Right ventricle myocardium inferior (tissue), 1 donor: ENCODE measurements at places on chromosomes 6 and 20. TPM values are rescaled to one million over a fixed set of nuclear protein-coding genes. Genes with fewer than 3 reads are reported as not detected.

DNA sequence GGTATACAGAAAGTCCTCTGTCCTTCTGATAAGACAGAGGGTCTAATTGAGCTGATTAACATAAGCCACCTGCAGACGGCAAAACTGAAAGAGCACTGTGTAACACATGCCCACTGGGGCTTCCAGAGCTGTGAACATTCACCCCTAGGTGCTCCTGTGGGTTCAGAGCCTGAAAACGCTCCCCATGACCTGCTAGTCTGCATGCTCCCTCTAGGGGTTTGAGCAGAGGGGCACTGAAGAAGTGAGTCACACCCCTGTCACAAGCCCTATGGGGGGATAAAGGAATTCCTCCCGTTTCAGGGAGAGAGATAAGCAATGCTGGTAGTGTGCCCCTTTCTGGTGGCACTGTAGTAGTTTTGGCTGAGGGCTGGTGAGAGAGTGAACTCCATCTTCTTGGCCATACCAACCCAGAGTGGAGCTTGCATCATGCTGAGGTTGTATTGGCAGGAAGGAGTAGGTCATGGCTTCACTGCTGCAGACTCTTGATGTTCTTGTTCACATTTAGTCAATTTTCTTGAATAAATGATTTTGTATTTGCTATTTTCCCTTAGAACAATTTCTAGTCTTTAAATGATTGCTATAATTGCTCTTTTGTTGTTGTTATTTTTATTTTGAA, 637.5 kb upstream of the MAN1A1 start:
- DNase-seq, result no peak

GRCh38 chr6:139474145-139475108, 100.0 kb upstream of the CITED2 start:
- no peak for DNase-seq

DNA sequence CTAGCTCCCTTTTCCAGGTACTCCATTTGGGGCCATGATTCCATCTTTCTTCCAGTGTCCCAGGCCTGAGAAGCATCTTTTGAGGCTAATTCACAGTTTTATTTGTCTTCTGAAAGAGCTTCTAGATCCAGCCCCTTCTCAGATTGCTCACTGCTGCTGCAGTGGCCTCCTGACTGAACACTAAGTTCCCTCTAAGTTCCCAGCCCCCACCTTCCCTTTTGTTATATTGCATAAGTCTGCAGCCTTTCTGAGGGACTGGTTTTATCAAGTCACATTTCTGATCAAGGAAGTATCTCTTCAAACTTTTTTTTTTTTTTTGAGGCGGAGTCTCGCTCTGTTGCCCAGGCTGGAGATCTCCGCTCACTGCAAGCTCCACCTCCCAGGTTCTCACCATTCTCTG, 10.7 kb downstream of the MAPRE1 start:
- DNase-seq, result no peak

- DNase-seq, result no peak
Observed at GRCh38 chr6:82237013-82237412, 10.5 kb downstream of the IBTK start.

DNA sequence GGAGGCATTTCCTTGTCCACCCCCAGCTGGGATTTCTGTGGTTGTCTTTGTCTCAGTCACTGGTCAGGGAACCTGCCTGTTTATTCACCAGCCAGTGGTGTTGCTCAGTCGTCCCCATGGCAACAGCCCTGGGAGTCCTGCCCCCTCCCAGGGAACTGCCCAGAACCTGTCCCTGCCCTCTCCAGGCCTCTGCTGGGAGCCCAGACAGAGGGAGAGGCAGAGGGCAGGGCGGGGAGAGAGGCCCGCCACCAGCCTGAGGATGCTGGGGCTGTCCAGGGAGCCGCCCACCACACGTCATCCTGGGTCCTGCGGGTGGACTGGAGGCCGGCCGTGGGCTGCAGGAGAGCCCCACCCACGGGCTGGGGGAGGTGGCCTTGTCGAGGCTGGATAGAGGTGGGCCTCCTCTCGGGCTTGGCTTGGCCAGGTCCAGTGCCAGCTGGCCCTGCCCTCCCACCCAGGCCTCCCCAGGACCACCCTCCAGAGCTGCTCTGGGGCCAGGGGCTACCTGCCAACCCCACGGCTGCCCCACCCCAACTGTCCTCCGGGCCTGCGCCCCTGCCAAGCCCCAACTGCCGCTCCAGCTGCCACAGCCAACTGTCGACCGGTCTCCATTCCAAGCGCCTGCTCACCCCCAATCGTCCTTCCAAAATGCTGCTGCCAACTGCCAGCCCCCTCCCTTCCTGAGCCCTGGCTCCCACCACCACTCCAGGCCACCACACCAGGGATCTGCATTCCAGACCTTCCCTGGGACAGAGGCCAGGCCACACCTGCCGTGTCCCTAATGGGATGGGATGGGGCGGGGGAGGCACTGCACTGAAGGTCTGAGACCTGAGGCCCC, 4.2 kb upstream of the ZBTB46 start:
- peak; percentile 92 for DNase-seq

- no peak for DNase-seq
Observed at GRCh38 chr6:150371356-150371755, 2.5 kb downstream of the IYD start.

DNA sequence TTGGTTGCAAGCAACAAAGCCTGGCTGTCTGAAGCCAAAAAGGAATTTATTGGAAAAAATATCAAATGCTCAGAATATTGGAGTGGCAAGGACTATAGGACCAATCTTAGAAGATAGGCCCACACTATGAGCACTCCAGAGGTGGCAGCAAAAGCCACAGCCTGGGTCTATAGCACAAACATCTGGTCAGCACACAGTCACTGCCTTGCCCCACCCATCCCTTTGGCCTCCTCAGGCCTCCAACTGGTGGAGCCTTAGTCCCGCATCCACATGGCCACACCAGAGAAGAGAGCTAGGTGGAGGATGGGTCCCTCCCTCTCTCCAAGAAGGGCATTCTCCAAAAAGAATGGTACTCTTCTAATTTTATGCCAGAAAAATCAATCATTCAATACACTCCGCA, 14.0 kb downstream of the NUDT3 start:
- DNase-seq, result no peak

GRCh38 chr6:77205936-77206335, 257.4 kb downstream of the HTR1B start:
- DNase-seq, result no peak

DNA sequence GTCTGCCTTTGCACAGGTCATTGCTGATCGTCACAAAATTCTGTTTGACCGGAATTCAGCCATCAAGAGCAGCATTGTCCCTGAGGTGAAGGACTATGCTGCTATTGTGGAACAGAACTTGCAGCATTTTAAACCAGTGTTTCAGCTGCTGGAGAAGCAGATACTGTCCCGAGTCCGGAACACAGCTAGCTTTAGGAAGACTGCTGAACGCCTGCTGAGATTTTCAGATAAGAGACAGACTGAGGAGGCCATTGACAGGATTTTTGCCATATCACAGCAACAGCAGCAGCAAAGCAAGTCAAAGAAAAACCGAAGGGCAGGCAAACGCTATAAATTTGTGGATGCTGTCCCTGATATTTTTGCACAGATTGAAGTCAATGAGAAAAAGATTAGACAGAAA, 24.6 kb upstream of the CALHM6 start:
- no peak for DNase-seq

- DNase-seq, result no peak
Observed at GRCh38 chr6:53616450-53617357, 48.9 kb downstream of the KLHL31 start.

DNA sequence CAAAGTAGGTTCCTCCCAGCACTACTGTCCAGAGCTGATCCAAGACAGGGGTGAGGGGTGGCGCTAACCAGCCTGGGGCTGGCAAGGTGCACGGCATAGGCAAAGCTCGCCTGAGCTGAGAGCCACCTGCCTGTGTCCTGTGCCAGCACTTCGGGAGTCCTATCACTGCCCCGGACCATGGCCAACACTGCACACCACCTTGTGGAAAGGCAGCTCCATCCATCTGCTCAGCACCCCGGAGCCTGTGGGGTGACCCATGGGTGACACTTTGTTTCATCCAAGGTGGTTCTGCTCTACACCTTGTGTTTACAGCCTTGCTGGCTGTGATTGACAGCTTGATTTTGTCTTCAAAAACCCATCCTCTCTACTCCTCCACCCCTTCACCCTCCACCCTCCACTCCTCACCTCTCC, 32.9 kb upstream of the GATA5 start:
- peak; percentile 59 for DNase-seq

DNA sequence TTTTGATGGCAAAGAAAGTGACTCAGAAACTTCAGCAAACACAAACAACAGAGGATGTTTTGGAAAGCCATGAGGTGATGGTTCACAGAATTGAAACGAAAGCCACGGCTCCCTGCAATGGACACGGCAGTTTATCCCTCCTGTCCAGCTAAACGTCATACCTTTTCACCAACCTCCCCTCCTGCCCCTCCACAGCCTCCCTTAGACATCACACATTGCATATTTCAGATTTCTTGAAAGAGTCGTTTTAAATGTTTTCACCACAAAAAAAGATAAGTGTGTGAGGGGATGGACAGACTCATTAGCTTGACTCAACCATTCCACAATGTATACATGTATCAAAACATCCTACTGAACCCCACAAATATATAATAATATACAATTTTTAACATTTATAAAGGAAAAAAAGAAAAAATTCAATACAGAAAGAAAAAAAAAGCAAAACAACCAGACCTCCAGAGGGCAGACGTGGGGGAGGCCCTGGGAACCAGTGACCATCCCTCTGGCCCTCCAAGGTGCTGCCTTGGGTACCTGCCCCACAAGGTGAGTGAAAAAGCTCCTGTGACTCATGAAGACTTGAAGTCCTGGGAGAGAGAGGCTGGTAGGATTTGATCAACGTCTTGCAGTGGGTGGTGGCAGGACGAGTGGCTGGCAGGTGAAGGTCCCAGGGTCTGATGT, 117.2 kb upstream of the THBS2 start:
- no peak for DNase-seq

GRCh38 chr6:163732479-163732878, 318.0 kb downstream of the QKI start:
- DNase-seq, result no peak

DNA sequence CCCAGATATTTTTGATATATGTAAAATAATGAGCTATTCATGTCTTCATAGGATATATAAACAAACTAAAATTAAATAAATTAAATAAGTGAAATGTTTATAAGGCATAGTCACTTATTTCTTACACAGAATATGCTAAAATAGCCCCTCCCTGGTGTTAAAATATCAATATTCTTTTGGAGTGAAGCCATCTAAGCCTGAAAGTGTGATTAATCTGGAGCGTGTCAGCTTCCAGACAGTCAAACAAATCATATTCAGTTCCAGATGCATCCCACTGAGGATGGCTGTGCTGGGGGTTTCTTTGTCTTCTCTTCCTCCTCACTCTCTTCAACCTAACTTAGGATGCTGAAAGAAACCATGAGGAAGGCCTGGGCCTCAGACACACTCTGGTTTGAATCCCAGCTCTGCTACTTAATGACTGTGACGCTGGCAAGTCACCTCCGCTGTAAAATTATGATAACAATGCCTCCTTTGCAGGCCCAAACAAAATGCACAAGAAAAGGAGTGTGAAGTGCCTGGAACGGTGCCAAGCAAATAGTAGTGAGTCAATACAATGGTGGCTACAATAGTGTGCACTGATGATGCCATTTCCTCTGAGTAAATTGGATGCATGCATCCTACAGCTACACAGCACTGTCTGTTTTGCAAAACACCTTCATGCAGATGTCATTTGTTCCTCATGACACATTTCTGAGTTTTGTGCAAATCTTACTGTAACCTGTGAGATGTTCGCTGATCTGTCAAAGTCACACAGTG, 161.4 kb downstream of the FOXC1 start:
- DNase-seq, result no peak

GRCh38 chr6:43338243-43338642, 29.6 kb upstream of the CRIP3 start:
- DNase-seq, result no peak

DNA sequence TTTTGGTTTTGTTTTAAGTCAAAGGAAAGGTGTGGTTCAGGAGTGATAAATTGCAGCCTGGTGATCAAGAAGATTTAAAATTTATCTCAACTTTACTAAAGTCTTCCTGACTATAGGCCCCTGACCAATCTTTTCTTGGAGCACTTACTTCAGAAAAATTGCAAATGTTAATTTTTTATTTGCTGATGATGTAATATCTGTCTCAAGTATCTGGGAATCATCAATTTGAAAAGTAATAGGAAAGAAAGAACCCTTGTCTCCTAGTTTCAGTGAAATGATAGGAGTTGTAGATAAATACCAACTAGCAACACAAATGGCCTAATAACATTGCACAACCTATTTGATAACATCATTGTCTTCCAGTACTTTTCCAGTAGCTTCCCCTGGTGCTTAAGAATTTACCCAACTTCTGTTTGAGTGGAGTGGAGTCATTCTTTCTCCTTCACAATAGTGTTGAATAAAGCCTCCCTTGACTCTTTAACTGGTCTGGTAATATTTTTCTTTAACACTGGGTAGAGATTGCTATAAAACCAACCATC, 648.3 kb upstream of the ADGRB3 start:
- no peak for DNase-seq

GRCh38 chr6:138907167-138907566, 80.9 kb downstream of the REPS1 start:
- DNase-seq, result no peak

DNA sequence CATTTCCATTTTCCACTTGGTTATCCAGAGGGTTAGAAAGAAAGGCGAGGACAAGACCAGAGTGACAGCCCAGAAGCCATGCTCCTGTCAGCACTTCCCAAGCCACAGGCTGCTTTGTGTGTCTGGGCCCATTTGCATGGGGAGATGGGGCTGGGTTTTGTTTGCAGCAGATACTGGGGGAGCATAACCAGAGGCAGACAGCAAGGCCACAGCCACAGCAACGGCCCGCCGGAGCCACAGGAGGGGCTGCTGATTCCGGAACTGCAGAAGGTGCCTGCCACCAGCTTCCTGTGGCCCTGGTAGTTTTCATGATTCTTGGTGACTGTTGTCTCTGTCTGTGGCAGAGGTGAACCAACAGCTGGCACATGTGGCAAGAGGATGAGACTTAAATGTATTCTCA, 106.6 kb downstream of the DLL1 start:
- peak; percentile 60 for DNase-seq

GRCh38 chr20:54323227-54323734, 115.4 kb downstream of the PFDN4 start:
- no peak for DNase-seq

GRCh38 chr6:52373151-52373690, 11.3 kb downstream of the PAQR8 start:
- DNase-seq, result no peak

GRCh38 chr20:24697411-24697810, 228.0 kb downstream of the SYNDIG1 start:
- DNase-seq, result no peak

RAB44 gene
- total RNA-seq, result 0.08 TPM

MRAP2 gene
- not detected for total RNA-seq

TCF15 gene
- 13.1 TPM for total RNA-seq

HNF4A gene
- not detected for total RNA-seq

CLDN20 gene
- total RNA-seq, result 0.19 TPM

FERMT1 gene
- 1.5 TPM for total RNA-seq

GCNT2 gene
- 51.9 TPM for total RNA-seq

MUCL3 gene
- total RNA-seq, result not detected
